ENCODE measurements at places on chromosomes 4 and X. TPM values are rescaled to one million over a fixed set of nuclear protein-coding genes. Genes with fewer than 3 reads are reported as not detected.

TRAM1L1 gene
- 7.2 TPM for total RNA-seq

HSD17B13 gene
- 4.5 TPM for total RNA-seq

SPOCK3 gene
- total RNA-seq: not detected

GSX2 gene
- not detected for total RNA-seq

LNX1 gene
- total RNA-seq: 4.2 TPM

DACH2 gene
- not detected for total RNA-seq

MTTP gene
- 0.23 TPM for total RNA-seq
